ENCODE measurements at places on chromosomes 4 and X.

DNA sequence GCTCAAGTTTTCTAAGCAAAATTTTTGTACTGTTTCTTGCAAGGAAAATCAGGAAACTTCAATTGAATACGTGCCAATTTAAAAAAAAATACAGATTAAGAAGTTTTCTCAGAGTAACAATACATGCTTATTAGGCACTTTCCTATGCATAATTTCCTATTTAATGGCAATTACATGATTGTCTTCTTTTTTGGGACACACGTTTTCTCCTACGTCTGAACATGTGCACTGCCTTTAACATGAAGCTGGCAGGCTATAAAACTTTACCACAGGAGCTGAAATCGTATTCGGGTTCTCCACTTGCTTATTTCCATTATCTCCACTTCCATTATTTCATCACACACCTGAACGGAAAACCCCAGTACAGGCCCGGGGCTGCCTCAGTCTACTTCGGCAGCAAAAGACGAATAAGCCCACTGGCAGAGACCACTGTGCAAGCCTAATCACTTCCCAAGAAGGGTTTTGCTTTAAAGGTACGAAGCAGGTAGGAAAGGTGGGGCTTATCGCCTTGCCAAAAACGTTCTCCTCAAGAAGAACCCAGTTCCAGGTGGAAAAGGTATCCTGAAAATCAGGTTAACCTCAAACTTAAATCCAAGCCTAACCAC, 575 bp downstream of the RCHY1 start:
- peak; percentile 2 for DNase-seq

DNA sequence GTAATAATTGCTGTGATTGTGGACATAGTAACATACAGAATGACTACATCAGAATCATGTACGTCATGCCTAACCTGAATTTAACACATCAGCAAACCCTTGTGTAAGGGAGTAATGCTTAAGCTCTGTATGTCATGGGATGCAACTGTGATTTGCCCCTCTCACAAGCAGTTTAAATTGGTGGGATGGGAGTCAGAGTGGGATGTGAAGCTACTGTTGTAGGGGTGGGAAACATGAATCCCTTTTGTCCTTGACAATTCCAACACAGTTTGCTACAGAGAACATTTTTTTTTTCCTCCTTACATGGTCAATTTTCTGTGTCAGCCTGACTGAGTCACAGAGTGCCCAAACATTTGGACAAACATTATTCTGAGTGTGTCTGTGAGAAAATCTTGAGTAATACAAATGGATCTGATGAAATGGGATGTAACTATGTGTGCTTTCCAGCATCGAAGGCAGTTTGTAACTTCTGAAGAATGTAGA, 392.8 kb downstream of the GPM6A start:
- DNase-seq: peak; percentile 98

GRCh38 chr4:172515266-172515879, 653.2 kb upstream of the GALNT7 start:
- DNase-seq: peak; percentile 43

DNA sequence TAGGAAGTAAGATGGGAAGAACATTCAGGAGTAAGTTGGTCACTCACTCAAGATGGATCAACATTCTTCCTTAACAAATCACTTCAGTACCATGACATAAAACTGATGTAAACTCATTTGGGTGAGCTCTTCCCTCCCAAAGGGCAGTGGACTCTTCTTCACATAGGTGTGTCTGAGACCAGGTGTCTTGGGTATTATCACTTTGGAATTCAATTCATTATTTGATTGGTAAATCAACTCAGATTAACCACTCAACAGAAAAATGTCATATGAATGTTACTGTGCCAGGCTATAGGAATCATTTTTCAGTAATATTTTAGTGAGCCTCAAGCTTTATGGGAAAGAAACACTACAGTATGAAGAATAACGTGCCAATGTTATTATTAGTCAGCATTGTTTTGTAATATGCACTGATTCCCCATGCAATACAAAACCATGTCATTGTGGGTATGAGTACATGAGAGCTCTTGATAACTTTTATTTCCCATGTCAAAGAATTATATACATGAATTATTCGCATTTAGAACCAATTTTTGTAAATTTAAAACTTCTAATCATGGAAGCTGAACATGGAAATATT, 58.6 kb upstream of the ETNPPL start:
- DNase-seq: peak; percentile 63

DNA sequence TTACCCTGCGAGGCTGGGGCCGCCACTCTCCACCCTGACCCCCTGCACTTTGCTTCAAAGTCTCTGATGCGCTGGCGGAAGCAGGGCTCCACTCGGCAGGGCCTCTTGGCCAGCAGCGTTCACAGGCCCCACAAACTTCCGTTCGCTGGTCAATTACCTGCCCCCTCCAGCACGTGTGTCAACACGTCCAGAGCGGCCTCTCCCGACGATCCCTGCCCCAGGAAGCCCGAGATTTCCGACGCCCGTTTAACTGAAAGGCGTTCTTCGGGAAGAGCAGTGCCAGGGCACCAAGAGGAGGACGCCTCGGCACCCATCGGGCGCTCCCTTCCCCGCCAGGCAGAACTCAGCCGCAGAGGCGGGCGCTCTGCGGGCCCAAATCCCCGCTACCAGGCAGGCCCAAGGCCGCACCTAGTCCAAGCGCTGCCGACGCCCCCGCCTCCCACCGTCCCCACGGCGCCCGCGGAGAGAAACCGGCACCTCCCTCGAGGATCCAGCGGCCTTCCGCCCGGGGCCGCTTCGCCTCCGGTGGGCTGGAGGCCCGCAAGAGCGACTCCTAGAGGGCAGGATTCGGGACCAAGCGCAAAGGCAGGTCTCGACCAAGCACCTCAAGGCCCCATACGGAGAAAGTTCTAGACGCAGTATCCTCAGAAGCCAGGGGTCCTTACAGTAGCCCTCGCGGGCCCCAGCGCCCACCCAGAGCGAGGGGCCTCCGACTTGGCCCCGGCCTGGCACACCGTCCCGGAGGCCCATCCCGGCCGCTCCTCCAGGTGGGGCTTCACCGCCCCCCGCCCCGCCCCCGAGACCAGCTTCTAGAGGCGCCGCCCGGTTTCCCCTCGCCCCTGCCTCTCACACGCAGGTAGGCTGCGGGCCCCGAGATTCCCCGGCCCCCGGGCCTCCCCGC, 586 bp downstream of the BCAP31 start:
- peak; percentile 40 for DNase-seq

- DNase-seq: no peak
Measured at GRCh38 chr4:38803833-38804653, 548 bp downstream of the TLR1 start.

DNA sequence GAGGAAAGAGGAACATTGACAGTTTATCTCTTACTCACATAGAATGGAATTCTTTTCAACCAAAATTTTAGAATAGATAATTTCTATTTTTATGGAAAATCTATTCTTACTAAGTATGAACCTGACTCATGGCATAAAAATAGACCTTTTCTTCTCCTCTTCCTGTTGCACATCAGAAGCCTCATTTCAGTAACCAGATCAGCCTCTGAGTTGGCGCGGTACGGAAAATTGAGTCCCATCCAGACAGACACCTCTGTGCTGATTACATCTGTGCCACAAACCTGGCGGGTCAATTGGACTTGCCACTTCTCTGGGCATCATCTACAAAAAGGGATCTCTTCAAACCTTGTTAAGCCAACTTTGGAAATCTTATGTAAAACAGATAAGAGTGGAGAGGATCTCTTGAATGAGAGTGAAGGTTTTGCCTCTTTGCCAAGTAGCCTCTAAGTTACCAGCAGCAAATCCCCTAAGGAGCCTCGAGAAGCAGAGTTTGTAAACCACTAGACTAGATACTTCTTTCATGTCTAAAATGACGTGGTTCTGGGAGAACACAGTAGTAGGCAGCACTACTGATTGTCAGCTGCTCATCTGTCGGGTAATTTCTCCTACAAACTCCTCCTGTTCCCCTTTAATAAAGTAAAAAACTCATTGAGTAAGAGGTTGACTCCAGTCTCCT, 37.4 kb downstream of the TENM3 start:
- peak; percentile 79 for DNase-seq

DNA sequence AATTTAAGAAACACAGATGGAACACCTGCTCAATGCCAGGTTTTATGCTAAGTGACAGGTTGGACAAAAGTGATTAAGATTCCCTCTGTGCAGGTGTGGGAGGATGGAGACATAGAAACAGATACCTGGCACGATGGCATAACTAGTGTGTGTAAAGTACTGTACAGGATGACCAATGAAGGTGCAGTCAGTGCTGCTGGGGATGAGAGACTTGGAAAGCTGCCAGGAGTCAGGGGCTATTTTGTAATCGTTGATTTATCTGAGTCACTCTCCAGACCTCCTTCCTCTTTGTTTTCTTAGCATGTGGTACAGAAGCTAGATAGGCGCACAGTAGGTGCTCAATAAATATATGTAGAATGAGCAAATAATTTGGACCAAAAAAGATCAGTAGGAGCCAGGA, 58.2 kb downstream of the CWH43 start:
- no peak for DNase-seq

DNA sequence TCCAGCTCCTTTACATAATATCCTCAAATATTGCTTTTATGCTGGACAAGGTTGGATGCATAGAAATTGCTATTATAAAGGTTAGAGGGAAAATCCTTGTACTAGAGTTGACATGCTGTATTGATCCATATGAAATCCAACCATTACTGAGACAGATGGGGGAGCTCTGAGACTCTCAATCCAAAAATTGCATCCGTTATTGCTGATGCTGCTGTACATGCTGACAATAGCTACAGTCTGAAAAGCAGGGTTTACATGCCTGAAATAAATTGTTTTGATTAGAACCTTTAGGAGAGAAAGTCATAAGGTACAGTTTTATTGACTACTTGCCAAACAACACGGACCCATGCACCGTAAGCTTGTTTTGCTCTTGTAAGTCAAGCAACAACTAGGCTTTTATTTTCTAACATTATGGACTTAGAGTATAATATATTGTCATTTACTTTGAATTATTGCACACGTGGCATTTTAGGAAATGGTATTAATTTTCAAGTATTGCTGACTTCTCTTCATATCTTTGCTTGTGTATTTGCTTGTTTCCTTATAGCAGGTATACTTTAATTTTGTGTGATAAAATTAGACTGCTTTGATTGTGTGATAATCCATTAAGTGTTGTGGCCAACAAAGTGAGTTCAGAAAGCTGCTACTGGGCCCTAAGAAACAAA, 1365.2 kb downstream of the STIM2 start:
- peak; percentile 52 for DNase-seq

- no peak for DNase-seq
Measured at GRCh38 chr4:48090621-48091020, 43.4 kb downstream of the TXK start.

DNA sequence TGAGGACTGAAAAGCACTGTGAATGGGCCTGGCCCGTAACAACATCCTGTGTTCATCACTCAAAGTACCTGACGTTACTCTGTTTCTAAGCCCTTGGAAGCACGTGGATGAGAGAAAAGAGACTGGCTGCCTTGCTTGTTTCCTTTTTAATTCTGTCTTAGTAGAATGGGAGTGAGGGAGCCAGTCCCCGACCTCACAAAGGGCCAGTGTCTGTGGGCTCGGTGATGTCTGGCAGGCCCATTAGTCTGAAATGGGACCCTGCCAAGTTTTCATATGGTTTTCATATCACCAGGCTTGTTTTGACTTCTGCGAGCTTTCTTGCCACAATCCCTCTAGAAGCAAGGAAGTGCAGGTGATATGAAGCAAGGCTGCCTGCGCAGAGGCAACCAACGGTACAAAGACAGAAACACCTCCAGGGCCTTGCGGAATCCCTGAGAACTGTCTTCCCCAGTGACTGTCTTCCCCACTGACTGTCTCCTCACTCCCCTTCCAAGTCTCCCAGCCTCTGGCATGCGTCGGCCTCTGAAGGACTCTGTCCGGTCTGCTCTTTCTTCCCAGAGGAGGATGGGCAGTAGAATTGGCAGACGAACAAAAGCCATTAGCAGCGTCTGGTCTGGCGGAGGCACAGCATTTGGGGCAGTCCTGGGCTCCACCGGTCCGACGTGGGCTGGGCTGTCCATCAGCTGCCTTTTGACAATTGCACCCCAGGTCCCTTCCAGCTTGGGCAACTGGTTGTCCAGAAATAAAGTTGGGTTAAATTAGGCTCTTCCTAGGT, 20.2 kb upstream of the RASL11B start:
- no peak for DNase-seq

GRCh38 chrX:112641449-112641848, 38.3 kb downstream of the LHFPL1 start:
- no peak for DNase-seq

DNA sequence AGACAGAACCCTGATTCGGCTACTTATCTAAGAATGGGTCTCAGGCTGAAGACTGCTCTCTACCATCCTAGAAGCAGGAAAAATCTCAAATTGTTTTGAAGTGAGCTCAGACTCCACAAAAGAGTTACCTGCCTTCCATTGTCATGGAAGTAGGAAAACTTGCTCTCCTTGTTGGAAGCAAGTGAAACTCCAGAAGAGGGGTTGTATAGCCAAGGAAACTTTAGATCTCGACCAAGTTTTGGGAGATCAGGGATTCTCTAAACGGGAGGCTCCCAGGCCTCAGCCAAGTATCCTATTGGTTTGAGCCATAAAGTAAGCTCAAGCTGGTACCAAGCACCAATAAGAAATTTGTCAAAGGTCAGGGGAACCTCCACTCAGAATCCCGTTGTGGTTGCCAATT, 9.2 kb upstream of the FHDC1 start:
- no peak for DNase-seq

DNA sequence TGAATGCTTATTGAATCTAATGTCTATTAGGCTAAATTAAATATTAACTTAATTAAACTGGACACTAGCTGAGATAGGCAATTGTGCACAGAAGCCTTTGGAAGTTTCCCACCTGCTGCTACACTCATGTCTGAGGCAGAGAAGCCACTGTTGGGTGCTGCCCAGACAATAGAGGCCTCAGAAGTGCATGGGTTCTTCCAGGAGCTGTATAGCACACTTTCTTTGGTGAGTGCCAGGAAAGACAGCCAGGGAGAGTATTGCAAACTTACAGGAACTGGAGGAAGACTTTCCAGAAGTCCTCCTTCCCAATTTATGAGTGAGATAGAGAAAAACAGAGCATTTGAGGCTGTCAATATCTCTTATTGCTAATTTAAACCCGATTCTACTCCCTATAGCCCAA, 89.9 kb downstream of the GPAT3 start:
- no peak for DNase-seq

DNA sequence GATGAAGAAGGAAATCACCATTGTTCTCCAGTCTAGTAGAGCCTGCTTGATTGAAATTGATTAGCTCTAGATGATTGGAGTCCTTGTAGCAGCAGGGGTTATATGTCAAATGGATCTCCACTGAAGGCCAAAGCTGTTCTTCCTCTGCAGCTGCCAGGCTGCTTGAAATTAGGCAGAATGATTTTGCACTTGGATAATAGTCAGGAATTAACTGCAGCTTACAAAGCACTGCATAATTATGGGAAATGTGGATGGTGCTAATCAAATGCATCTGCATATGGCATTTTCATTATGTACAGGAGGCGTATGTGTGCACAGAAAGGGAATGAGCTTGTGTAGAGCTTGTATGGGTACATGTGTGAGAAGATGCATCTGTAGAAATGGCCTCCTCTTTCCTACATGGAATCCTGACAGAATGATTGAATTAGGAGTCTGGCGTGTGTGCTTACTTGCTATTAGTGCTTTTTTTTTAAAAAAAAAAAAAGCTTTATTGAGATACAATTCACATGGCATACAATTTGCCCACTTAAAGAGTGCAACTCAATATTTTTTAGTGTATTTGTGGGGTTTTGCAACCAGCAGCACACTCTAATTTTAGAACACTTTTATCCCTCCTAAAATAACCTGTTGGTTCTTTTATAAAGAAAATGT, 65.9 kb downstream of the TMEM131L start:
- DNase-seq: no peak

GRCh38 chr4:74125029-74125428, 26.0 kb upstream of the CXCL2 start:
- no peak for DNase-seq
